ENCODE measurements at places on chromosomes 2 and 18.

DNA sequence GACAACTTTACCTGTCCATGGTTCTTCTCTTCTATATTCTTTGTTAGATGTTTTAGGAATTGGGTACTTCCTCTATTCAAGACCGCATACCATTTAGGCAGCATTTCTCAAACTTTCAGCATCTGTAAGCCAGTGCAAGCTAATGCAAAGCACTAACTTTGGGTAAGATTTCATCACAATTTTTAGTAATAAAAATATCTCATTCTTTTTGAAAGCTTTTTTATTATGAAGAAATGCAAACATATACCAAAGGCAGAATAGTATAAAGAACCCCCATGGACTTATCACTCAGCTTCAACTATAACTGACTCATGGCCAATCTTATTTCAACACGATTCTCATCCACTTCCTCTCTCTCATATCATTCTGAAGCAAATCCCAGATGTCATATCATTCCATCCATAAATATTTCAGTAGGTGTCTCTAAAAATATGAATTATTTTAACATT lies 32.9 kb downstream of the INO80C start:
- DNase-seq: no peak

GRCh38 chr18:22470248-22471235 lies 52.8 kb upstream of the CTAGE1 start:
- no peak for DNase-seq

DNA sequence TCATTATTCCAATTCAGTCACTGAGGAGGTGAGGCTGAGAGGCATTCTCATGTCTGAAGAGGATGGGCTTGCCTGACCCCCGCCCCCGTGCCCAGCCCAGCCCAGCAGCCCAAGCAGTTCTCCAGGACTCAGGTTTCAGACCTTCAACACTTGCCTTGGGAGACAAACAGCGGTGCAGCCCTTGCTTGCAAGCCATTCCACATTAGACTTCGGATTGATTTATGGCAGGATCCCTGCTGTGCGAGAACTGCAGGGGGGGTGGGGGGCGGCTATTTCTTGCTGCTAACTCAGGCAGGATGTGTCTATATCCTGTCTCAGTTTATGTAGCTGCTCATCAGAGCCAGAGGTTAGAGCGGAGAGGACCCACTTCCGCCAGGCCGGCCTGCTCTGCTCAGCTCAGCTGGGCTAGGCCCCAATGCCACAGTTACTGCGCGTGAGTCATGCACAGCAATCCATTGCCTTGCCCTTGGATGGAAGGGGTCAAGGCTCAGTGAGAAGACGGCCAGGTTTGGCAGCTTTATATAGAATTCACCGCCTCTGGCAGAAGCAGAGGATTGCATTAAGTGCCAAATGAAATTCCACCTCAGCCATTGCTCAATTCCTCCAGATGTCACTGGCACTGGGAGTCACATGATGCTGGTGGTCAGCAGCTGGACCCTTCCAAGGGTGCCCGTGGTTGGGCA lies 1.8 kb downstream of the GYPC start:
- DNase-seq: peak; percentile 77

- DNase-seq: no peak
Observed at GRCh38 chr2:232994446-232994845, 18.6 kb downstream of the NGEF start.

GRCh38 chr2:131431336-131431735 lies 44.6 kb upstream of the TUBA3D start:
- DNase-seq: no peak

GRCh38 chr18:36490897-36491296 lies 193.4 kb downstream of the FHOD3 start:
- no peak for DNase-seq

DNA sequence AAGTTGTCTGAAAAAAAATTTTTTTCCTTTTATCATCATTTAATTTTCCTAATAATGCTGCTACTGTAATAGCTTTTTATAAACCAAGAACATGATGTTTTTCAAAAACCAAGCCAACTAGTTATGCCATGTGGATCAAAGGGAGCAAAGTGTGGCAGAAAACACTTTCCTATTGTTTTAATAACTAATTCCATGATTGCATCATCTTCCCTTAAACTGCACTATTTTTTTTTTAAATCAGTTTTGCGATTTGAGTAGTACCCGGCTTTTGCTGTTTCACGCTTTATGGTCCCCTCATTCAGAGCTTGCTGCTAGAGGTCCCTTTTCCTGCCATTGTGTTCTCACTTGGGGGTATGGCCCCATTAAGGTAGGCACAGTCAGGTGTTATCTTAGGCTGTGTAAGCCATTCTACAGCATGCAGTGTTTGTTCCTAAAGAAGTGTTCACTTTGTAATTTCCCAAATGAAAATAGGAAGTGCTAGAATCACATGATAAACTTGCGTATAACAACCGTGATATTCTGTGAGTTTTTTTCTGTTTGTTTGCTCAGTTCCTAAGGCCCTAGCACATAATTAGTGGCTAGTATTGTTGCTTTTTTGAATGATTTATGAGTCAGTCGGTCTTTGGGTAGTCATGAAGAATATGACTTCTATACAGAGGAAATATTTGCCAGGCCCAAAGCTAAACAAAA lies 225.8 kb downstream of the PTGR3 start:
- no peak for DNase-seq

DNA sequence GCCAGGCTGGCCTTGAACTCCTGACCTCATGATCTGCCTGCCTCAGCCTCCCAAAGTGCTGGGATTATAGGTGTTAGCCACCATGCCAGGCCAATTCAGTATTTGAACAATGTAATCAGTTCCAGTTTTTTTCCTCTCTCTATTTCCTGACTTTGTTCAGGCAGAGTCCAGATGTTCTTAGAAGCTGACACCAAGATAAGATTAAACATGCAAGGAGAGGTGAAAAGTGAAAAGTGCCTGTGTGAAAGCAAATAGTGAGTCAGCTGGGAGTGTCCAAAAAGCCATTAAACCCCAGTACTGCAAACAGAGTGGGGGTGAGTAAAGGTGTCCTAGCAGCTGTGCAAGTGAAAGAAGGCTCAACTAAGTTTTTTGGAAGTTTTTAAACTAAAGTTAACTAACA lies 231.5 kb downstream of the PTH2R start:
- DNase-seq: no peak

GRCh38 chr2:71926089-71926447 lies 221.6 kb downstream of the CYP26B1 start:
- DNase-seq: no peak

DNA sequence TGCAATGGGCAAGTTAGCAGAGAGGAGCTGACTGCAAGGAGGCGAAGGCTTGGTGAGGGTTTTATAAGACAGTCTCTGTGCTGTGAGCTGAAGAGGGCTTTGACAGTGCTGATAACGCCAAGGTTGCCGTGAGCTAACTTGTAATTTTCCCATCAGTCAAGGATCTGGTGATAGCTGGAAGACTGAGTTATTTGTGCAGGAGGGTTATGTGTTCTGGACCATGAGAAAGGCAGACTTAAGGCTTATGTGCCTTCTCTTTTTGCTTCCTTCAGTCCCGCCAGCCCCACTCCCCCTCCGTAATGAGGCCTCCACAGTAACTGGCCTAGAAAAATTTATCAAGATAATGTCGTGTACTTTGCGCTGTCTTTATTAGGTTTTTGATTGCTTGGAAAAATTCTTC lies 94.6 kb downstream of the RTP5 start:
- DNase-seq: no peak

GRCh38 chr2:33094303-33094702 lies 147.6 kb downstream of the LTBP1 start:
- no peak for DNase-seq

DNA sequence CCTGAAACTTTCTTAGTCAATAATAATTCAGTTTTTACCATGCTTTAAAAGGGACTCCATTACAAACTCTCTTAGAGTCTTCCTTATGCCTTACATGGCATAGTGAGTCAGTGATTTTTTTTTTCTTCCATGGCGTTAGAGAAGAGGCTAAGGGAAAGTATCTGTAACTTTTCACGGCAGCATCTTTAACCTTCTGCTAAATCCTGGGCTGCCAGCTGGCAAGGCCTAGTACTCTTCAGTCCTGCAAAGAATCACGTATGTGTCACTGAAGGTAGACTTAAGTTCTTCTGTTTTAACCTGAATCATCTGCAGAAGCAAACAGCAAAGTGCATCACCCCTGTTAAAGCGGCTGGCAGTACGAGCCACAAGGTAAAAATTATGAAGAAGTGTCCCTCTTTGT lies 286.3 kb upstream of the FN1 start:
- no peak for DNase-seq

- no peak for DNase-seq
Observed at GRCh38 chr18:13237073-13237472, 18.5 kb downstream of the LDLRAD4 start.

GRCh38 chr2:196088203-196088602 lies 19.6 kb upstream of the DNAH7 start:
- no peak for DNase-seq

GRCh38 chr2:69964353-69964841 lies 3.0 kb upstream of the ASPRV1 start:
- no peak for DNase-seq

DNA sequence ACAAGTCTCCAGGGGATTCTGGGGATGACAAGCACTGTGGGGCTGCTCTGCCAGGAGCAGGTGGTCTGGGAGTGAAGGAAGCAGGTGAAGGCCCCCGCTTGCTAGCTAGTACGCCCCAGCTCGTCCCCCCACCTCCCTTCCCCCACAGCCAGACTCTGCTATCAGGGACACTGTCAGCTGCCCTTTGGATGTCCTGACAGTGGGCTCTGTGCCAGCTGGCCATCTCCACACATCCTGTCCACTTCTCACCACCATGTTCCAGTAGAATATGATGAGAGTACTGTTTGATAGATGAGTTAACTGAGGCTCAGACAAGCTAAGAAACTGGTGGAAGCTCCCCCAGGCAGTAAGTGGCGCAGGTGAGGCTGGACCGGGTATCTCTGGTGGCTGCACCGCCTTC lies 276.2 kb downstream of the CELF4 start:
- no peak for DNase-seq

DNA sequence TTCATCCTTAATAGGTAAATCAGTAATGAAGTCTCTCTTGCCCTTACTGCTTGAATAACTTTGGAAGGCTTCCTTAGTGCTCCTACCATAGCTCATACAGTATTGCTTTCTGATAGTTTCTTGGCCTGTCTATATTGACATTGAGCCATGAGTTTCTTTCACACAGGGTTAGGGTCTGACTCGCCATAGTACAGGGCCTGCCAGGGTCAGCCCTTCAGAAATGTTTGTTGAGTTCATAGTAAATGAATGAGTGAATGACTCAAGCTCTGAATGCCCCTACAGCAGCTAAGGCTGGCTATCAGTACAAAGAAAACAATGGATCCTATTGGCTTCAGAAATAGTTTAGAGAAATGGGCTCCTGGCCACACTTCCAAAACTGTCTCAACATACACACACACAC lies 65.0 kb upstream of the LRATD1 start:
- DNase-seq: no peak

DNA sequence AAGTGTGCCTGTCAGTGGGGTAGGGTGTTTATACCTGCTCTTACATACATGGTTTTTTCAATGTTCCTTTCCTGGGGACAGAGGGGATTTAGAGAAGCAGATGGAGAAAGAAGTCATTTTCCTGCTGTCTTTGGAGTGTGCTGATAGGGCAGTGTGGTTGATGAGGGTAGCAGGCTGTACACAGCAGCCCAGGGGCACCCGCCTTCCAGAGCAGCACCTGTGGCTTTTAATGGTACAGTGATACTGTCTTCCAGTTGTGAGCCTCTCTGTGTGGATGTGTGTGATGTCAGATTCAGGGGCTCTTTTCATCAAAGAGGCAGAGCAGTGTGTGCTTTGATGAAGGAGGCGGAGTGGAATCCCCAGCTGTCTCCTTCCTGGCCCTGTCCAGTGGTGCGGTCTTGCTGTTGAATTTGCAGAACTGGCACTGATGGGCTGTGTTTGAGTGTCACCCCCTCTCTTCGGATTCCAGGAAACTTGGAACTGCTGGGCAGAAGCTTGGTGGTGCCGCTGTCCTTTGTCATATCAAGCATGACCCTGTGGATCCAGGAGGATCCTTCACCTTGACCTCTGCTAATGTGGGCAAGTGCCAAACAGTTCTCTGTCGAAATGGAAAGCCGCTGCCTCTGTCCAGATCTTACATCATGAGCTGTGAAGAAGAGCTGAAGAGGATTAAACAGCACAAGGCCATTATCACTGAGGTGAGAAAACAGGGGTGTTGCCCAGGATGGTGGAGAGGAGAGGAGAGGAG lies 259.8 kb downstream of the PHLPP1 start:
- DNase-seq: no peak

DNA sequence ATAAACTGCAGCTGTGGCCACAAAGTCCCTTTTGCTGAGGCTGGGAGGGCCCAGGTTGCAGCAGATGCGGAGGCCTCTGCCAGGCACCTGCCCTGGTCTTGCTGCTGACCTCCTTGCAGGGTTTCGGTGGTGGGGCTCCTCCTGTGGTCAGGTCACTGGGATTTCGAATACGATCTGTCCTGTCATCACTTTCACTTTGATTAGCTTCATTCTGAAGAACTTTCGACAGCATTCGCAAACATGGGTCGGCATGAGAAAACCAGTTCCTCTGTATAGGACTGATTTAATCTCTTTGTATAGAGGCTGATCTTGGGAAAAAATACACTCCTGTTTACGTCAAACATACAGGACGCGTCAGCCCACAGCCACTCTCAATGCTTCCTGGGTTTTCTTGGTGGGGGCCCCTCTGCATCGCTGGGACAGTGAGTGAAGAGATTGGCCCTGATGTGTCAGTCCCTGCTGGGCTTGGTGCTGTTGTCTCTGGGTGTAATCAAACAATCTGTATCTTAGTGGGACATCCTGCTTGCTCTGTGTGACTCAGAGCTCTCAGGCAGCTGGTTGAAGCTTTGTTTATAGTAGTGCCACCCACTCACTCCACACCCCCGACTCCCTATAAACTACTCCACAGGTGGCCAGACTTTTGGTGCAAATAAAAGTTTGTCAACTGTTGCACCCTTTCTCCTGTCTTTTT lies 209.4 kb upstream of the CXCR4 start:
- DNase-seq: no peak

- DNase-seq: peak; percentile 32
Observed at GRCh38 chr2:233789554-233789953, 11.4 kb downstream of the MROH2A start.

- DNase-seq: no peak
Observed at GRCh38 chr2:2306878-2307277, 24.2 kb downstream of the MYT1L start.

GRCh38 chr18:76307293-76307690 lies 187.8 kb downstream of the ZNF516 start:
- no peak for DNase-seq

DNA sequence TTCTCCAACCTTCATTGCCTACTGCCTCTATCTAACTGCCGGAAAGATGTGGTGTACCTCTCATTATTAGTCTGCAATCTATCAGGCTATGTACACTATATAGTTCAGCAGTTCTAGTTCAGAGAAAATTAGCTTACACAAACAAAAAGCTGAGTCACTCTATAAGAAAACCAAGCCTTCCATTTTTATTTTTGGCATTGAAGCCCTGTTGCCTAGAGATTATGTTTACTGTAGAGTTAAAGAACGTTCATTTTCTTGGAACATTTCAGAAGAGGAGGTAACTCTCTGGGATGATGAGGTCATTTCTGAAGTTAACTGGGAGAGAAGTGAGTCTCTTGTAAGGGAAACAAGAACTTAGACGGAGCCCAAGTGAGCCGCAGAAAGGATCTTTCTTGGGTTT lies 133.5 kb downstream of the FAM124B start:
- no peak for DNase-seq

Data from ecto neural progenitor cell (in vitro differentiated cells).